ENCODE measurements at places on chromosomes 6 and 20.

GRCh38 chr20:33177866-33178265 lies 9.9 kb downstream of the BPIFA2 start:
- DNase-seq: no peak

- no peak for DNase-seq
These were observed 2.8 kb downstream of the CLIC5 start for GRCh38 chr6:46012834-46013233.

DNA sequence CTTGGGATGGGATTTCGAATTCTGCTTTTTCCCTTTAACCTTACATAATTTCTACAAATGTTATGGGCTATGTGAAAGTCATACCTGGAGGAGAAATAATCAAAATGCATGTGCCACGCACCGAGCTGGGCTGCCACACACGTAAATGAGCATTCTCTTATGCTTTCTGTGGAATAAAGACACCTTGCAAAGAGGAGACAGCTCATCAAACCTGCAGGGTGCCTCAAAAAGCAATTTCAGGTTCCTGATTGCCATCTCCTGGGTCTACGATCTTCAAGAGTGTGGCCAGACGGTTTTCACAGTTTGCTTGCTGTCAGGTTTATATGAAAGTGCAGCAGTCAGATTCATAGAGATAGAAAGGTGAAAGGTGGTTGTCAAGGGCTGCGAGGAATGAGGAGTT lies 36.6 kb downstream of the DUSP22 start:
- DNase-seq: no peak

- no peak for DNase-seq
These were observed 21.8 kb downstream of the SLC35F1 start for GRCh38 chr6:117928833-117929232.

GRCh38 chr20:1790386-1790785 lies 104.8 kb upstream of the SIRPA start:
- no peak for DNase-seq

DNA sequence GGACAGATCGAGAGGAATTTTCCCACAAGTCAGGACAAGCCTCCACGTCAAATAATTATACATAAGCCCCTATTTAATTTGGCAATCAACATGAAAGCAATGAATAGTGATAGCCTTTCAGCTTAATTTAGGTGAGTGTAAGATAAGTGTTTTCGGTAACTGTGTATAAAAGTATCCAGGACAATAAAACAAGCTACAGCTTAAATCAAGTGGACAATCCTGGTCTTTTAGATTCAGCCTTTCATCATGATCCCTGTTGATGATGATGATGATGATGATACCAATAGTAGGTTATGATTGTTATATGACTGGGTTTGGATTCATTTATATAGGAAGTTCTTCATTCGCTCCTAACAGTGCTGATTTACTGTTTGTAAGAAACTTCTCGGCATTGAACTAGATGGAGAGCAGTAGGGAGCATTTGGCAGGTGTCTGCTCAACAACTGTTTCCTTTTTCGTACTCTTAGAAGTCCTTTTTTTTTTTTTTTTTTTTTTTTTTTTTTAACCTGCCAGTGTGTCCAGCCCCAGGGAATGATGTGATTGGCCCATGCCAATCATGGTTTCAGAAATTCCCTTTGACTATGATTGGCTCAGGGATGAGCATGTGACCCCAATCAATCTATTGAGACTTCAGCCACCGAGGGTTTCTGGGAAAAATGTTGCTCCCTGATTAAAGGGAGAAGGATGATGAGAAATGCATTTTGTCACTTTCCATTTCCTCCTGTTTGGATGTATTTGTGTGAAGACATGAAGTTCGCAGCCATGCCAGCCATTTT lies 11.3 kb upstream of the RNF182 start:
- no peak for DNase-seq

DNA sequence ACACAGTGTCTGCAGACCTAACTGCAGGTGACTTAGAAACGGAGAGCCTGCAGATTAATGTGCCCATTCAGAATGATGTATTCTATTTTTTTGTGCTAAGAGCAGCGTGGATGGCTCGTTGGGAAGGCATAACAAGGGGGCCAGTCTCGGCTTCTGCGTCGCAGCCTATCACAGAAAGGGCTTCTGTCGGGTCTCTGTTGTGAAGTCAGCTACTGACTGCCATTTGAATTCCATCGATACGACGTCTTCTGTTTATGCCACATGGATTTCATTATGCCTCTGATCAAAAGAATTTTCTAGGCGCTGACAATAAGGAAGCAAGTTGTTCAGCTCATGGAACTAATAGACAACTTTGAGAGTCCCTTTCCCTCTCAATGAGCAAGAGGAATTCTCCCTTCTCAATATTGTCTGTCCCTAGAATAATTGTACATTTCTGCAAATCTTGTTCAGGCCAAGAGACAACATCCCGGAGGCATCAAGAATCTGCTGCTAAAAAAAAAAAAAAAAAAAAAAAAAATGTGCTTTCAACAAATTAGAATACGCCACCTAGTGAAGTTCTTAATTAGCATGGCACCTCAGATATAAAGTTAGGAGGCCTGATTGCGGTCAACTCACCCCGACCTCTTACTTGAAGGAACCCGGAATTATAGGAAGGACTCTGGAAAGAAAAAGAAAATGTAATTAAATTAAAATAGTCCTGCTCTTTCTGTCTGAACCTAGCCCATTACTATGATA lies 223.9 kb downstream of the TSHZ2 start:
- DNase-seq: no peak

DNA sequence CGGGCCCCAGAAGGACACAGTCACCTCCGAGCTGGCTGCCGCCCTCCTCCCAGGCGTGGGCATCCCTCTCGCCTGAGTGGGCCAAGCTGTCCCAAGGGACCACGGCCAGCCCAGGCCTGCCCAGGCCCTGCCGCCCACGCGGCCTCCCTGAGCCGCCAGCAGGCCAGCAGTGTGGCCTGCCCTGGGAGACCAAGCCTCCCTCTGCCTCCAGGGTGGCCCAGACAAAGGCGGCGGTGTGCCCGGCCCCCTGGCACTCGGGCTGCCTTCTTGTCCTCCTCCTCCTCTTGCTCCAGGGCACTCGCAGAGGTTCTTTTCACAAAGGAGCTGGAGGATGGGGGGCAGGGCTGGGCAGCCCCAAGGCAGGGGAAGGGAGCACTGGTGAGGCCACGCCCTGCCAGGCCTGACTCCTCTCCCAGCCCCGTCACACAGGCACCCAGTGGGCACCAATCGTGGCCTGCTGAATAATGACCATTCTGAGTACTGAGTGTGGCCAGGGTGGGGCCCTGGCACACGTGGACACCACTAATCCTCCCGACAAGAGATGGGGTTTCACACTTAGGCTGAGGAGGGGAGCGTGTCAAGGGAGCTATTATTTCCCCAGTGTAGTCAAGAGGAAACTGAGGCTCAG lies 25.3 kb downstream of the NOL4L start:
- DNase-seq: no peak

GRCh38 chr6:130107710-130108109 lies 89.3 kb downstream of the L3MBTL3 start:
- DNase-seq: no peak

DNA sequence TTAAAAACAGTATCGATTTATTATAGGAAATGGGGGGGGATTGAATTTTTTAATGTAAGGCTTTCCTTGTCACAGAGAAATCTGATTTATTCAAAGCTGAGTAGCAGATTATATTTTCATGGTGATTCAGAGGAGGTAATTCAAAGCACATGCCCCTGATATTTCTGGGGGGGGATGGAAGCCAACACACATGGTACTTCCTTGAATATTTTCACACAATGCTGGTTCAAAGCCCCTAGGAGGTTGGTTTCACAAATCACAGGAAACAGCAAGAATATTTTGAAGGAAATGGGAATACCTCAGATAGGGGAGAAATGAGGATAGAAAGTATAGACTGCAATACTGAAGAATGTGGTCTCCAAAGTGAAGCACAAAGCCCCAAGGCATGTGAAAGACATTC lies 98.8 kb downstream of the RTN4IP1 start:
- no peak for DNase-seq

- no peak for DNase-seq
These were observed 239.6 kb downstream of the ERMARD start for GRCh38 chr6:169991031-169991390.

DNA sequence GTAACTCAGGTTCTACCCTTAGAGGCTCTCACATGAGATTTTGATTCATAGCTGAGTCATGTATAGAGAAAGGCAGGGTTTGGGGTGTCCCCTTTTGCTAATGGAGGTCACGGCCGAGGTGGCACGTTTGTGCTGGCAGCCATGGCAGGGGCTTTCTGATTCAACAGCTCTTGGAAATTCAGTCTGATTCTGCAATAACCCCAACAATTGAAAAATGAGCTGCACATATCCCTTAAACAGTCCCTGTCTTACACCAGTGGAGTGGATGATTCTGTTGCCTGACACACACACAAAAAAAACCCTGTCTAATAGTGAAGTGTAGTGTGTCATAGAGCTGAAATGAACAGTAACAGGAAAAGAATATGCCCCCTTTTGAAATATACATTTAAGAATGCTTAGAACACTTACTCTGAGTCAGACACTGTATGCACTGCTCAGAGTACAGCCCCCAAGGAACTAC lies 40.4 kb upstream of the ARG1 start:
- DNase-seq: no peak

- no peak for DNase-seq
These were observed 61.3 kb upstream of the FERMT1 start for GRCh38 chr20:6184086-6184485.

Data from iPS DF 19.7 (cell line).